ENCODE measurements at places on chromosomes 2 and 18.

- no peak for DNase-seq
Observed at GRCh38 chr2:219205165-219205538, 1.4 kb upstream of the ZFAND2B start.

DNA sequence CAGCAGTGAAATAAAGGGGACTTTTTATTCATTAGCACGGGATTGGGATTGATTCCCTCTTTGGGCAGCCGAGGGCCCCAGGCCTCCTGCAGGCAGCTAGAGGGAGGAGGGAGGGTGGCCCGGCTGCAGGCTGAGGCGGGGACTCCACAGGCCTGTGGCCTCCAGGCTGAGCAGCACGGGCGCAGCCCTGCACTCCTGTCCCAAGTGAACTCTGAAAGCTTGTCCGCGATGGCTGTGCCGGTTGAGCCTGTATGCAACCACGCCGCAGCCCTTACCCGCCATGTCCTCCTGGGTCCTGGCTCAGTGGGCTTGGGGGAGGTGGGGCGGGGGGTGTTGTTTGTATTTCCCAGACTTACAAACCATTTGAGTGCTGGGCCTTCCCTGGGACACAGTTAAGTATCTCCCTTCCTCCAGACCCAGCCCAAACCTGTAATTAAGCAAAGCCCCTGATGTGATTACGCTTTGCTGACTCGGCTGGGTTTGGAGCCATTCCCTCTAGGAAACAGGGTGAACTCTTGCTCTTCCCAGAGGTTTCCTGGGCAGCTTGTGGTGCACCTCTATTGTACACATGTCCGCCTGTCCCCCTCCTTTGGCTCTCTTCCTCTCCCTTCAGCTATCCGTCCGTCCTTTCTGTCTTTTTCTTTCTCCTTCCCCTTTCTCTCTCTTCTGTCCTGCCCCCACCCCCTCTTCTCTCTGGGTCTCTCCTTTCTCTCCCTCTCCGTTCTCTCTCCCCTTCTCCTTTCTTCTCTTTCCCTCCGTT, 5.3 kb downstream of the GLI2 start:
- DNase-seq, result no peak

GRCh38 chr2:190181123-190181669, 118.7 kb upstream of the MSTN start:
- no peak for DNase-seq

- no peak for DNase-seq
Observed at GRCh38 chr2:98212092-98213000, 125.4 kb downstream of the VWA3B start.

DNA sequence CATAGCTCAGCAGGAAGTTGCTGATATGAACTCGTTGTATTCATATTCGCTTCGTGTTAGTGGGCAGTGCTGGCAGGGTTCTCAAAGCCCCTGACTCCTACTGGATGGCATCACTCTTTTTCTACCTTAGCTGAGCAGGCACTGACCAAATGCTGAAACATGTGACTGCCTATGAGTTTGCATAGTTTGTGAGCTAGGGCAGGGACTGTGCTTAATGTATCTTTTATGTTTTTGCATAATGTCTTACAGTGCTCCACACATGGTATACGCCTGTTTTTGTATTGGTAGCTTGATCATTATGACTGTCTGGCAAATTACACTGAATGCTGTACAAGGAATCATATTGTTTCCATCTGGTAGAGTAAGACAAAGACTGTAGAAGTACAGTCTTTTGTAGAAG, 305.3 kb downstream of the PARD3B start:
- DNase-seq, result no peak
